Foreskin keratinocyte (primary cell): ENCODE measurements at places on chromosomes 12 and 14.

- no peak for DNase-seq
Observed at GRCh38 chr14:76576047-76576741, 185.1 kb upstream of the VASH1 start.

- DNase-seq, result no peak
Observed at GRCh38 chr12:41011939-41012338, 176.2 kb upstream of the PDZRN4 start.

- no peak for DNase-seq
Observed at GRCh38 chr12:94187361-94187760, 39.0 kb downstream of the PLXNC1 start.

GRCh38 chr14:69960296-69960695 is 81.1 kb downstream of the SMOC1 start:
- no peak for DNase-seq

DNA sequence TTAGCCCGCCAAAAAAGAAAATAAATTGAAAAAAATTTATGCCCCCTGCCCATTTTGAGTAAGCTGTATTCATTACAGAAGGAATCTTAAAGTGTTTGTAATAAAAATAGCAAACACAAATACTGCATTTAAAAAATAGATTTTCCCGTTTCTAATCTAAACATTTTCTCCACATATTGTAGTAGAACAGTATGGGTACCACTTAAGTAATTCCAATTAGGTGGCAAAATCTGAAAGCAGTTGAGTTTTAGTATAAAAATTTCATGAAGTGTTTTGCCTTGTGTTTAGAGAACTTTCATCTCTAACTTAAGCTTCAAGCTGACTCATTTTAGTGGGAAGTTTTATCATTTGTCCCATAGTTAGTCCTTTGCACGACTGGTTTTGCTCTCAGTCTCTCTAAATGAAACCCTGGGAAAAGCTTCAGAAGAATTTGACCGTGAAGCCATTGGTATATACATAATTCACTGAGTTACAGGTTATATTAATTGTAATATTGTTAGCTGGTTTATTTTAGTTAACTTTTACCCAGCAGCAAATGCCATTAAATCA is 214.6 kb downstream of the ERC1 start:
- no peak for DNase-seq
